ENCODE measurements at places on chromosomes 2 and 18.

- no peak for DNase-seq
Measured at GRCh38 chr2:63514781-63515180, 73.5 kb downstream of the WDPCP start.

DNA sequence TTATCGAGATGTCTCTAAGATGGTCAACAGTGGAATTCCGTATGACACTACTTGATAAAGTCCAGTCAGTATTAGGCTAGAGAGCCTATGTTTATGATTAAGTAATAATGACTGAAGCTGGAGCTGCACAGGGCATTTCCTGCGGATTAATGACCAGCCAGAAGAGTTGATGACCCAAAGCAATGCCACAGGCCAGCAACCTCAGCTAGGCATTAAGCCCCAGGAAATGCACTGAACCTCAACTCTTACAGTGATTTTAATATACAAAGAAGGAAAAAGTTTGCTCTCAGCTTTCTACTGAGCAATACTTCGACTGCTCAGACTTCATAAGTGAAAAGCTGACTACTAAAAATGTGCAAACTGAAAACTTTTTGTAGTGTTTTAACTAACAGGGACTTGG, 3.9 kb downstream of the KCTD1 start:
- no peak for DNase-seq

DNA sequence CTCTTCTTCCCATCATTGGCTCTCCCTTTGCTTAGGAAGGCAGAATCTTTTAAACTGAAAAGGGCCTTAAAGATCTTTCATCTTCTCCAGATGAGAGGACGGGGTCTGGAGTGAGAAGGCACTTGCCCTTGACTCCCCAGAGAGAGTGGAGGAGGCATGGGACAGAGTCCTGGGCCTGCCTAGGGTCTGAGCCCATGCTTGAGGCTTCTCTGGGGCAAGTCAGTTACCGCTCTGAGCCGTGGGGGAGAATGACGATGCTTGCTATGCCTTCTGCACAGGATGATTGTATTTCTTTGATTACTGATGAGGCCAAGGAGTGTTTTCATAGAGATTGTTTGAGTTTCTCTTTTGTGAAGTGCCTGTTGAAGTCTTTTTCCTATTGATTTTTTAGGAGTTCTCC, 921 bp downstream of the PLB1 start:
- DNase-seq = no peak

DNA sequence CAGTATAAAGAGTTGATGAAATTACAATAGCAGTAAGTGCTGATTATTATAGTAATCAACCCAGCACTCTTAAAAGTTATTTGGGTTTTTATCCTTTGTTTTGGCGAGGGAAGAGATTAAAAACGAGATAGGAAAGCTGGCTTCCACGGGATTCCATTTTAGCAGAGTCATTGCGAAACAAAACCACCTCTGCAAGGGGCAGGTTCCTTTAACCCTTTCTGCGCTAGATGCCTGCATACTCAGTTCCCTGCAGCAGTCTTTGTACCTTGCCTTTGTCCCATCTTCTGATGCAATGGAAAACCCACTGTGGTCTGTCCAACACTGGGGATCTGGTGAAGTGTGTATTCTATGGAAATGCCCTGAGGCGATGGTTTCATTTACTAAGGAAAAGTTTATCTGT, 2.7 kb downstream of the YPEL5 start:
- no peak for DNase-seq

DNA sequence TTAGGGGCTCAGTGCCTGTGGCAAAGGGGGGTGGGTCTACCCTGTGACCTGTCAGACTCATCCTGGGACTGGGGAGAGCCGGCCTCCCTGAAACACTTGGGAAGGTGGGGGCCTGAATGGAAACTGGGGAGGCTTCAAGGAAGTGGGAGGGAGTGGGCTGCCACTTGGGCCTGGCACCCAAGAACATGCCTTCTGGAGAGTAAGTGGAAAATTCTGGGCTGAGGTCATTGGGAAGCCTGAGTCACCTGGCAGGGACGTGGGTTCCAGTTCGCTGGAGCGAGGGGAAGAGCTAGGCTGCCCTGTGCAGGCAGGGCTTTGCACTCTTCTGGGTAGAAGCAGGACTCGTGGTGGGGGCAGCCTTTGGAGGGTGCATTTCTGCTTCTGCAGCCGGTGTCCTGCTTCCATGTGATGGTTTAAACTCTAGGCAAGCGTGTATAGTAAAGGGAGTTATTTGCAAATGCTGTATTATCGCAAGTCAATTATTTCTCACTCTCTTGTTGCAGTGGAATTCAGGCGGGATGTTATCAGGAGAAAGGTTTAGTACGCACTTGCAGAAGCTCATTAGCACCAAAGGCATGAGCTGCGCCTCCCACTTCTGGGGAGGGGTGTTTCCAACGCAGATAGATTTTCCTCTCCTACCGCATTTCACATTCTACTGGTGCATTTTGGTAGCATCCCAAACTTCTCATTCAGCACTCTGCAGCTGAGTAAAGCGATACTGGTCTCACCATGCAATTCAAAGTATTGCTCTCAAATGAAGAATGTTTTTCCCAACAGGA, 3.8 kb downstream of the LRRFIP1 start:
- DNase-seq = no peak

All from stimulated activated CD8-positive, alpha-beta memory T cell treated with anti-CD3 and anti-CD28 coated beads, Interleukin-4, amount 100 ng/mL, for 1 hour (primary cell).